AG10803 (cell line): ENCODE measurements at places on chromosomes 12 and 14.

GRCh38 chr12:64813723-64814122 lies 10.7 kb upstream of the TBC1D30 start:
- no peak for DNase-seq

- peak; percentile 25 for DNase-seq
Observed at GRCh38 chr14:92750994-92751400, 2.6 kb upstream of the LGMN start.

GRCh38 chr12:64318605-64319004 lies 72.0 kb downstream of the C12orf56 start:
- peak; percentile 51 for DNase-seq

DNA sequence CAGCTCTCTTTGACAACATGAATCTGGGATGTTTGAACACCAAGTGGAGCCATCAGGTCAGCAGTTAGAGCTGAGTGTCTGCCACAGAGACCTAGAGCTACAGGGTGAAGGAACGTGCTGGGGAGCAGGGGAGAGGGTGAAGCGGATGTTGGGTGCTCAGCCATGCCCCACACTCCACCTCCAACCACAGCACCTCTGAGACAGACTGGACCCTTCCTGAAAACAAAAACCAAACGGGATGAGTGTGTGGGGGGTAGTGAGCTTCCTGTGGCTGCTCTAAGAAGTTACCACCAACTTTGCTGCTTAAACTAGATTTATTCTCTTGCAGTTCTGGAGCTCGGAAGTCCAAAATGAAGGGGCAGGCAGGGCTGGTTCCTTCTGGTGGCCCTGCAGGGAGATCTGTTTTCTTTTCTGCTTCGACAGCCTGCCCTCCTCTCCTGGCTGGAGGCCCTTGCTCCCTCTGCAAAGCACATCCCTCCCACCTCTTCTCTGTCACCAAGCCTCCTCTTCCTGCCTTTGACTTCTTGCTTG lies 5.6 kb upstream of the GOLGA3 start:
- DNase-seq: no peak

DNA sequence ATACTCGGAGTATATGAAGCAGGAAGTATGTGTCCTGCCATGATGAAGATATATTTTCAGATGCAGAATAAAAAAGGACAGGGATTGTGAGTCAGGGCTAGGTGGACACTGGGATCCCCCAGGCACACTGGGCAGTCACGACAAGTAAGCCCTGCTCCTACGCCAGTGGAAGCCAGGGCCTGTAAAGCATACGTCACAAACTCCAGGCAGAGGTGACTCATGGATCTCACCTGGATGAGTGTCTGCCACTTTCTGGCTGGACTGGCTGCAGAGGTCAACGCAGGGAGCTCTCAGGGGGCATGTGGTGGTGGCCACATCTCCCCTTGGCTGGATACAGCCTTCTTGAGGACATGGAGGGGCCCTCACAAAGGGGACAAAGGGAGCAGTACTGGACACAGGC lies 262.3 kb downstream of the GLT1D1 start:
- no peak for DNase-seq

- no peak for DNase-seq
Observed at GRCh38 chr12:67515679-67516340, 132.7 kb upstream of the DYRK2 start.

DNA sequence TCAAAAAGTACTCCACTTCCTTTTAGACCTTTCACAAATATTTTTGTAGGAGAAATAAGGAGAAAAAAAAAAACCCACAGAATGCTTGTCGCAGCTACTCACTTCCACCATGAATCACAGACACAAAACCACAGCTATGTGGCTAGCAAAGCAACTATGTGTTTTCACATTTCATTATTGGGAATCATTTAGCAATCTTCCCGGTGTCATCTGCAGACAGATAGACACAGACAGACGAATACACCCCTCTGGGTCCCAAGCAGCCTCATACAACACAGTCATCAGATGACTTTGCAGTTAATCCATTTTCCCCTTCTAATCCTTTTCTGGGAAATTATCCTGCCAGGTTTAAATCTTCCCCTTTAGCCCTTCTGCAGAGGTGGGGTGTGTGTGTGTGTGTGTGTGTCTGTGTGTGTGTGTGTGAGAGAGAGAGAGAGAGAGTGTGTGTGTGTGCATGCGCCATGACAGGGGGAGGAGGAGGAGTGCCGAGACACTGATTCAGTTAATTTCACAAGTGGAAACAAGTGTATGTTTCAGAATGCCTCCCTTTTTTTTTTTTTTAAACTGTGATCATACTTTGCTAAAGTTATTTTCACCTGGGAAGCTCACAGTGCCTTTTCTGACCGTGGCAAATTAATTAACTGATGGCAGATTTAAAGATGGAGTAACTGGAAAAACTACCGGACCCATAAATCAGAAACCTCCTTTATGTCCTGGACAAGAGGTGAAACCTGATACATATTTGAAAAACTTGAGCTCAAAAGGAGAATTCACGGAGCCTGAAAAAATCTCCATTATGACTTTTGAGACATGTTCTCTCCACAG lies 39.9 kb downstream of the LTBP2 start:
- peak; percentile 100 for DNase-seq

DNA sequence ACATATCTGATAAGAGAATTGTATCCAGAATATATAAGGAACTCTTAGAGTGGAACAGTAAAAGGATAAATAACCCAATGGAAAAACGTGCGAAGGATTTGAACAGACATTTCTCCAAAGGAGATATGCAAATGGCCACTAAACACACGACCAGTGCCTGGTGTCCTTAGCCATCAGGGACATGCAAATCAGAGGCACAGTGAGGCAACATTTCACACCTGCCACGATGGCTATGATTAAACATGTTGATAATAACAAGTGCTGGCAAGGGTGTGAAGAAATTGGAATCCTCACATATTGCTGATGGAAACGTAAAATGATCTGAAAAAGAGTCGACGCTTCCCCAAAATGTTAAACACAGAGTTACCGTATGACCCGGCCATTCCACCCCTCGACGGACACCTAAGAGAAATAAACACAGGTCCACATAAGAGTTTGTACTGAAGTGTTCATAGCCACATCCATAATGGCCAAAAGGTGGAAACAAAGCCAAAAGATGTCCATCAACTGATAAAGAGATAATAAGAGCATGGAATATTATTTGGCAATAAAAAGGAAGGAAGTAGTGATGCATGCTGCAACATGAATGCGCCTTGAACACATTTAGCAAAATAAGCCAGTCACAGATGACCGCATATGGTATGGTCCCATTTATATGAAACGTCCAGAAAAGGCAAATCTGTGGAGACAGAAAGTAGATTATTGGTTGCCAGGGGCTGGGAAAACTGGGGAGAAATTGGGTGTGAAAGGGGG lies 6.3 kb upstream of the TMEM121 start:
- DNase-seq: no peak

DNA sequence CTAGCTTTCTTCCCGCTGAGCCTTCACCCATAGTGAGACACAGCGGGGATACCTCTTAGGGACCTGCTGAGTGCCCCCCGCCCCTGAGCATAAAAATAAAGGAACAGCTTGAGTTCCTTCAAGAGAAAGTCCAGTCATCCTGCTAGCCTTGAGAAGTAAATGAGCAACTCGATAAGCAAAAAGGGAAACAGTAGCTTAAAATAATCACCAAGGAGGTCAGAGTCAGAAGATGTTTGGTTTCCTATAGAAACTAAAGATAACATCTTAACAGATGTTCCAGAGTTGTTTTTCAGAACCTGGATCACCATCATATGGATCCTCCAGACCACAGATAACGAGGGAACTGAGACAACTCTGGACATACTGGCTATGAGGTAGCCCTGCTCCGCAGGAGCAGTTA lies 94.0 kb downstream of the BCAT1 start:
- no peak for DNase-seq

DNA sequence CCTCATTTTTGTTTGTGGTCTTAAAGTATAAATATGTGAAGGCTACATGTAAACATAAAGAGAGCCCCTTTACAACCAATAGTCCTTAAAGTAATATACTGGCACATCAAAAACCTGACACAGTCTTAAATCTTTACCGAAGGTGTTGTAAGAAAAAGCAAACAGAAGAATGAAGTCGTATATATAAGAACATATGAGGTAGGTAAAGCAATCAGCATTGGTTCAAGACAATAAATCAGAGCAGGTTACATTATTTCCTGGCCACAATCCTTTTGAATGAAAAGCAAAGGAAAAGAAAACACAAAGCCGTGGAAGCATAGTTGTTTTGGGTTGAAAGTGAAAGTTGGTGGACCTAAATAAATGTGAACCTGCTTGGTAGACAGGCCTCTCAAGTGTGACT lies 183.7 kb upstream of the STXBP6 start:
- no peak for DNase-seq

GRCh38 chr12:130956456-130957303 lies 3.0 kb downstream of the ADGRD1 start:
- no peak for DNase-seq

DNA sequence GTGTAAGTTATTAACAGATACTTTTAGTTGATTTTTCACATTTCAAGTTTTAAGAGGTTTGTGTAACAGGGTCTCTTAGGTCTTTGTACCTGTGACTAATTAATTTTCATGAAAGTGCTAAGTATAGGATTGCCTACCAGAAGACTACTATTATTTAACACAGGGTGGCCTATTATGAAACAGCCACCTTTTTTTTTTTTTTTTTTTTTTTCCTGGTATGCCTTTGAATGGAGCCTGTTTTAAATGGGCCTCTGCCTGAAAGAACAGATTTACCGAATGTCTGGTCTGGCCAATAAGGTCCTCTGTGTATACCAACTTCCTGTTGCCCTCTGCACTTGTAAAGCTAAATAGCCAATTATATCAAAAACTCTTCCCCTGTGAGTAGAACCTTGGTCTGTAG lies 62.5 kb downstream of the SLC38A6 start:
- DNase-seq: no peak

GRCh38 chr12:48796976-48797375 lies 8.1 kb upstream of the ADCY6 start:
- peak; percentile 27 for DNase-seq

DNA sequence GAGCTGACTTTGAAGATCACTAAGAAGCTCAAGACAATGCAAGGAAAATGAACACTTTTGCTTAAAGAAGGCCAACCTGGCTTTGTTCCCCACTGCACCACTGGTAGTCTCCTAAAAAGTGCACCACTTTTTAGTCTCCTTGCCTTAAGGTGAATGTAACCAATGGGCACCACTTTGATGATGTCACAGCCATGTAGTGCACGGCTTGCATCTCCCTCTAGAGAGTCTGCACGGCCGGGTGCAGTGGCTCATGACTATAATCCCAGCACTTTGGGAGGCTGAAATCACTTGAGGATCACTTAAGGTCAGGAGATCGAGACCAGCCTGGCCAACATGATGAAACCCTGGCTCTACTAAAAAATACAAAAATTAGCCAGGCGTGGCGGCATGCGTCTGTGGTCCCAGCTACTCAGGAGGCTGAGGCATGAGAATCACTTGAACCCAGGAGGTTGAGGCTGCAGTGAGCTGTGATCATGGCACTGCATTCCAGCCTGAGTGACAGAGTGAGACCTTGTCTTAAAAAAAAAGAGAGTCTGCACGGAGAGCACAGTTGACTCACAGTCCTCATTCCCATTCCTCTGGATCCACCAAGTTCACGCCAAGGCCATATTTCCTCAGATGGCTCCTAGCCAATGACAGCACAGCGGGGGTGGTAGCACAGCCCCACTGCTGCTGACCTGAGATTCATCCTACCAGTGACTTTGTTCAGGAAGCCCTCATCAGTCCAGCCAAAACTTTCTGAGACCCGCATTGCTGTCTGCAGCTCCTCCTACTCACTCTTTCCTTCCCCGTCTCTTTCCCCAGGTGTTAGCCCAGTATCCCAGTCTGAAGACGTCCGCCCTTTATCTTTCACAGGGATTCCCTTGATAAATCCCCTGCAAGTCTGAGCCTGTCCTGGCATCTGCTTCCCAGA lies 16.5 kb upstream of the IFT81 start:
- DNase-seq: peak; percentile 90

GRCh38 chr14:31993521-31993951 lies 83.6 kb upstream of the ARHGAP5 start:
- DNase-seq: no peak

GRCh38 chr12:103758310-103759089 lies 82.5 kb downstream of the NT5DC3 start:
- no peak for DNase-seq

DNA sequence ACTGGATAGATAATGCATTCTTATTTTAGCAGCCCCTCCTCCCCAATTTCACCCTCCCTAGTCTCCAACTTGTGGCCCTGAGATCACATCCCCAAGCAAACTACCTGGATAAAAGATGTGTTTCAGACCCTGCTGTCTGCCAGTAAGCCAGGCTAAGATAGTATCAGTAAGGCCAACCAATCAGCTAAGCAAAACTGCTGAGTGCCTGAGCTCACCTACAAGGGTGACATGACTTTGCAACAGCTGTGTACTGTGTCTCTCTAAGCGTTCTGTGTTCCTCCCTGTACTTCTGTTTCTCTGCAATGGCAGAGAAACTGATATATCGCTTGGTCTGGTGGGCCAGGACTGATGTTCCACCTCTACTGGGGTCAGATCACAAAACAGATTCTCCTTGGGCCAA lies 224.9 kb downstream of the BTG1 start:
- DNase-seq: no peak

DNA sequence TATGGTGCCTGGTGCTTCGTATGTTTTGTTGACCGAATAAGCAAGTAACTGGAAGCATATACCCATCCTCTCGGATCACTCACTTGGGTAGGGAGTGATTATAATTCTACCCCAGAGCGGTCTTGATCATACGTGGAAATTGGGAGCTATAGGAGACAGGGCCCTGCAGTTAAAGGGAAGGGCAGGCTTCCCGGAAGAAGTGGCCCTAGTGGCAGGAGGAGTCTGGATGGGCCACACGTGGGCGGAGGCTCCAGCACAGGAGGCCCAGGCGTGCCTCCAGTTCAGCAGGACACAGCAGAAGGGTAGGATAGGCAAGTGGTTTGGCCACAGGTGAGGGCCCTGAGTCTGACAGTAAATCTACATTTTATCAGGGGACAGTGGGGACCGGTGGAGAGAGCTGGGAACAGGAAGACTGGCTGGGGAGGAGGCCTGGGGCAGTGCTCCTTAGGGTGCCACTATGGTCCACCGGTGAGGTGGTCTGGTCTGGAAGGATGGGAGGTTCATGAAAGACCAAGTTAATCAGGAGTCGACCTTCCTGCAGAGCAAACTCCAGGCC lies 23.5 kb upstream of the YY1 start:
- DNase-seq: no peak

DNA sequence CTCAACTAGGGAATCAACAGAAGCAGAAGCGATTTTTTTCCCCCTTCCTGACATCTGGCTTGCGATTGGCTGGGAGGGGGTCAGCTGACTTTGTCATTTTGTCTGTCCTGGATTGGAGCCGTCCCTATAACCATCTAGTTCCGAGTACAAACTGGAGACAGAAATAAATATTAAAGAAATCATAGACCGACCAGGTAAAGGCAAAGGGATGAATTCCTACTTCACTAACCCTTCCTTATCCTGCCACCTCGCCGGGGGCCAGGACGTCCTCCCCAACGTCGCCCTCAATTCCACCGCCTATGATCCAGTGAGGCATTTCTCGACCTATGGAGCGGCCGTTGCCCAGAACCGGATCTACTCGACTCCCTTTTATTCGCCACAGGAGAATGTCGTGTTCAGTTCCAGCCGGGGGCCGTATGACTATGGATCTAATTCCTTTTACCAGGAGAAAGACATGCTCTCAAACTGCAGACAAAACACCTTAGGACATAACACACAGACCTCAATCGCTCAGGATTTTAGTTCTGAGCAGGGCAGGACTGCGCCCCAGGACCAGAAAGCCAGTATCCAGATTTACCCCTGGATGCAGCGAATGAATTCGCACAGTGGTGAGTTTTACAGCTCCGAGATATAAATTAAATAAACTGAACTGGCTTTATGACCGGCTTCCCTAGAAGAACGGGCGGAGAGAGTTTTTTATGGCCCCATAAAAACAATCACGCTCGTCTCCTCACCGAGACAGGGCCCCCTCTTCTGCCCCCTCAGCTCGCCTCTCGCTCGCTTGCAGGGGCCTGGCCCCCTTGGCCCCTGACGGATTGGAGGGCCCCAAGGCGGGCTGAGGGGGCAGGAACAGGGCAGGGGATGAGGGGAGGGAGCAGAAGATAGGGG lies at the start of gene HOXC6:
HOXC6 (plus strand) TSS at position 127 of the 888 bp plus-strand sequence; CDS start at position 209, 82 bp downstream.
- DNase-seq: peak; percentile 78
